ENCODE measurements at places on chromosomes 13 and 19.

DNA sequence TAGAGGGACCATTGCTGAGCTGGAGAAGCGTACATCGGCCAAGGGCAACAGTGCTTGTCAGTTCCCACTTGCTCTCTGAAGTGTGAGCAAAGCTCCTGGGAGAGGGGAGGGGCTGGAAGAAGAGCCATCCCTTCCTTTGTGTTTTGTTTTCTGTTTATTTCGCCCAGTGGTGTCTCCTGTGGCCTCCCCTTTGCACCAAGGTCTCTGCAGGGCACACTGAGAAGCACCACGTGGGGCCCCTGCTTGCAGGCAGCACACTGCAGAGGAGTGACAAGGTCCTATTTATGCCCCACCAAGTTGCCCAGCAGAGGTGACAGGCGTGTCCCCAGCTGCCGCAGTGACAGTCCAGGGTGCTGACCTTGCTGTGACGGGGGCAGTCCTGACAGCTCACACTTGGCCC is 24.0 kb downstream of the GRIN2D start:
- DNase-seq = no peak

DNA sequence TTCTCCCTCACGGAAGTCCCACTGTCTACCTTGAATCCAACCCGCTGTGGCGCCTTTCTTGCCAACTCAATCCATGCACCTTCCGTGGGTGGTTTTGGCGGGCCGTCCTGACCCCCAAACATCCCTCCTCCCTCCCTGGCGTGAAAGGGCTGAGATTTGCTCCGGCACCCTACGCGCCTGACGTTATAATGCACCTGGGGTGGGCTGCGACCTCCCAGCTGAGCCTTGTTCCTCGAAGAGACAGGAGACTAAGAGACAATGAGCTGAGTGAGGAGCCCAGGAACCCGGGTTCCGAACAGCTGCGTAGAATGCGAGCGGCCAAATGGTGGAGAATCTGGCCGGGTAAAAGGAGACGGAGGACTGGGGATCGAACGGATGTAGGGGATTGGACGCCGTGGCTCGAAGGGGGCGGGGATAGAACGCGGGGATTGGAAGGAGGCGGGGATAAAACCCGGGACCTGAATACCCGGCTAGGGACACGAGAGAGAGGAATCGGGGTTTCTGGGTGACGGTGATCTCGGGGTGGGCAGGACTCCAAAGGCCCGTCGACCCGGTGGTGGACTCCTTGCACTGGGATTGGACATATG is at the start of gene CPT1C:
CPT1C (plus strand) TSS at position 461 of the 587 bp plus-strand sequence. CDS start 1,137 bp downstream, outside the sequence.
- DNase-seq = peak; percentile 73

DNA sequence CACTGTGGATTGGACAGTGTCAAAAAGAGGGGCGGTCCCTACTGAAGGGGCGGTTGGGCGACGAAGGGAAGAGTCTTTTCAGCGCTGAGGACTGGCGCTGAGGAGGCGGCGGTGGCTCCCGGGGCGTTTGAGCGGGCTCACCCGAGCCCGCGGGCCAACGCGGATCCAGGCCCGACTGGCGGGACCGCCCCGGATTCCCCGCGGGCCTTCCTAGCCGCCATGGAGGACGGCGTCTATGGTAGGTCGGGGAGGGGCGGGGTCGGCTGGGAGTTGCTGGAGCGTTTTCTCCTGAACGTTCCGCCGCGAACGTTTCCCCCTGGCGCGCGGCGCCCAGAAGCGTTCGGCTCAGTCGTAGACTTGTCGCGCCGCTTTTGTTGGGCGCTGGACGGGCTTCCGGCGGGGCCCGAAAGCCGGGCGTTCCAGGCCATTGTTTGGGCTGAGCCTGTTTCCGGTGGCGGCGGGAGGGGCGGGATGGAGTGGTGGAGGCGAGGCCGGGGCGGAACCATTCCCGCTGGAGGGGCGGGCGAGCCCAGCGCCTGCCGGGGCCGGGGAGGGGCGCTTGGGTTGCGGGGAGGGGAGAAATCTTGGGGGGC is at the start of gene CYTH2:
CYTH2 (plus strand) TSS at position 81 of the 593 bp plus-strand sequence; CDS start at position 220, 139 bp downstream.
- DNase-seq = peak; percentile 85

DNA sequence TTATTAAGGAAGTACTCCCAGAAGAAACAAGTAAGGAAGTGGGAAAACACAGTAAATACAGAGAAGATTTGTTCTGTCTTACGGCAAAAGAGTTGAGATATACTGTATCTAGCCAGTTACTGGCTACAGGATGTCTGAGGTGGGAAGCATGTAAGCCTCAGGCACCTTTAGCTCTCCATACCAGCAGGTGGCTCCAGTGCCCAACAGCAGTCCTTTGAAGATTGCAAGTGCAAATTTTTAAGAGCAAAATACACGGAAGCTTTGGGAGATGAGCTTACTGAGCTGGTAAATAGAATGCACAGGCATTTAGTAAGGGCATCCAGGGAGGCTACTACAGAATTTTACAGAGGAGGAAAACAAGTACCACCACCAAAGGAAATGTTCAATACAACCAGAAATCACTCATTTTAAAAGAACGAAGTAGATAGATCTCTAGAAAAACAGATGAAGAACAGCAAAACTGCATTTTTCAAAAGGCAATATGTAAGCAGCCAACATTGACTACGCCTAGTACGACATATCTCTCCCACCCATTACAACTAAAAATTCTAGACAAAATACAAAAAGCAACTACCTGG is 57.9 kb upstream of the VSTM2B start:
- DNase-seq = peak; percentile 19

DNA sequence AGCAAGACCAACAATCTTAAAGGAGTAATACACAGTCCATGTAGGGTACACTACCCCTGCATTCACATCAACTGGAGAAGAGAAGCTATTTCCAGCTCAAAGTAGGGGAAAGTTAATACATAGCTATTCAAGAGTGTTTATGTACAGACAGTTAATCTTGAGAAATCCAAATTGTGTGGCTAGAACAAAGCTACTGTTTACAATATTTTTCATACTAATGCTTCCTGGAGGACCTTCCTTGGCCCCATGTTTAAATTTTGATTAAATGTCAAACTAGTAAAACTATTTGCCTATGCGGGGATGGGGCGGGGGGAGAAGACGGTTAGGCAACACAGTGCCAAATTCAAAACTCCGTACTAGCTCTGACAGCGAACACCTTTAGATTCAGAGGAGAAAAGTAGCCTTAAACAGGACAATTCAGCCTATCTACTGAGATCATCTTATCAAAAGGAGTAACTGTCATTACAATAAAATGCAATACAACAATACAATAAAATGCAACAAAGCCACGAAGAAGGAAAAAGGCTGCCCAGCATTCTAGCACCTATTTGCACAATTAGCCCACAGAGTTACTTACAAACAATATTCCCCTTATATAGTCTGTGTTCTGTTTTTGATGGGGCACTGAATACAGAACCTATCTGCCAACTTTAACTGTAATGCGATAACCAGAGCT is 29.1 kb downstream of the BRD4 start:
- no peak for DNase-seq

DNA sequence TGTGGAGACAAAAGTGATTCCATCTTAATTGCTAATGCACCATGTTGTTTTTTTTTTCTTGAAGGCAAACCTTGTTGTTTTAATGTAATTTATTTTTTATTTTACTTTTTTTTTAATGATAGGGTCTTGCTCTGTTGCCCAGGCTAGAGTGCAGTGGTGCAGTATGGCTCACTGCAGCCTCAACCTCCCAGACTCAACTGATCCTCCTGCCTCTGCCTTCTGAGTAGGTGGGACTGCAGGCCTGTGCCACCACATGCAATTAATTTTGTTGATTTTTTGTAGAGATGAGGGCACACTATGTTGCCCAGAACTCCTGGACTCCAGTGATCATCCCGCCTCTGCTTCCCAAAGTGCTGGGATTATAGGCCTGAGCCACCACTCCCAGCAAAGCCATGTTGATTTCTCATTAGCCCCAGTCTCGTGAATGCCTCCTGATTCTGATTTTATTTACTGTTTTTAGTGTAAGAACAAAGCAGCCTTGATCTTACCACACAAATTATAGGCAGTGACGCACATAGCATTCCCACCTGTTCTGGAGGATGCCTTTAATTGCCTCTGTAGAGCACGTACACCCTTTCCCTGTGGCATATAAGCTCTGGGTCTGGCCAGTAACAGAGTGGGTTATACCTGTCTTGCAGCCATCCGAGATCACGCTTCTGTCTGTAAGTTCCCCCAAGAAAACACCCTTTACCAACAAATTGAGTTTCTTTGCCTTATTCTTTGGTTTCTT is 150.4 kb downstream of the GGACT start:
- no peak for DNase-seq

DNA sequence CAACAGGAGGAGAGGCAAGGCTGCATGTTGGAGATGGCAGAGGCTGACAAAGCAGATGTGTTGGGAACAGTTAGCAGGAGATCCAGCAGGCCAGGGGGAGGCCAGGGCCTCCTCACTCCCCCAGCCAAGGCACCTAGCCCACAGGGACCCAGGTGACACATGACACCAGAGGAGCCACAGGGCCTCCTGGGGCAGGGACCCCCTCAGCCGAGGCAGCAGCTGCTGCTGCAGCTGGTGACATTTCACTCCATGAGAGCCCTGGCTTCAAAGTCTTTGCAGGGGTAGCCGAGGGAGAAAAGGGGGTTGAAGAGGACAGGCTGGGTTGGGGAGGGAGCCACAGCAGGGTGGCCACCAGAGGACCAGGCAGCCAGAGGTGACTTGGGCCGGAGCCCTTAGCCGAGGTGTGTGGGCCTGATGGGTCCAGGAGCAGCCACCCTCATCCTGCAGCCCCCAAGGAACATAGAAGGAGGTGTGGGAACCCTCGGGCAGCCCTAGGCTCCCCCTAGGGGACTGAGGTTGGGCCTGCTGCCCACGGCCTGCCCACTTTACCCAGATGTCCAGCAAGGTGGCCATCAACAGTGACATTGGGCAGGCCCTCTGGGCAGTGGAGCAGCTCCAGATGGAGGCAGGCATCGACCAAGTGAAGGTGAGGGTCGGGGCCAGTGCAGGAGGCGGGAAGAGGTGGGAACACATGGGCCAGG is at the start of gene GNG14:
GNG14 (plus strand) TSS at position 503 of the 701 bp plus-strand sequence; CDS start at position 554, 51 bp downstream.
- DNase-seq = no peak

DNA sequence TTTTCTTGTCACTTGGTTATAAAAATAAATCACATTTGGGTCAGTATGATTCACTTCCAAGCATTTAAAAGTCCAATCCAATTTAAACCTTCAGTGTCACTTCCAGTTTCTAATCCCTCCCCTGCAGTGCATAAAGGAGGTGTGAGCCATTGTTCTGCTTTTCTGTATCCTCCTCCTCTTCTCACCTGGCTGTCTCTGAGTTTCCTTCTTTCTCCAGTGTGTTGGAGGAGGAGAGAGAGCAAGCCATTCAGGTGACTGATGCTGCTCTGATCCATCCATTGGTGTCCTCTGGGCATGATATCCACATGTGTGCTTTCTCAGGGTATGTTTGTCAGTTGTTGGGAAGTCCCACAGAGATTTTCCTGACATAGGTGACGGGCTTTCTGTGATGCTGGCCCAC is 1.2 kb downstream of the NUDT15 start:
- DNase-seq = no peak

- DNase-seq = no peak
Measured at GRCh38 chr19:35166100-35167063, 11.8 kb downstream of the FXYD5 start.

- DNase-seq = no peak
Measured at GRCh38 chr13:76707360-76707759, 178.8 kb downstream of the KCTD12 start.

GRCh38 chr19:56176881-56177280 is 1.1 kb downstream of the GALP start:
- no peak for DNase-seq

- no peak for DNase-seq
Measured at GRCh38 chr13:111614009-111614408, 293.6 kb downstream of the TEX29 start.

GRCh38 chr13:41244556-41244955 is 18.8 kb downstream of the MTRF1 start:
- no peak for DNase-seq

GRCh38 chr13:29496241-29496712 is 99.2 kb downstream of the SLC7A1 start:
- DNase-seq = no peak

DNA sequence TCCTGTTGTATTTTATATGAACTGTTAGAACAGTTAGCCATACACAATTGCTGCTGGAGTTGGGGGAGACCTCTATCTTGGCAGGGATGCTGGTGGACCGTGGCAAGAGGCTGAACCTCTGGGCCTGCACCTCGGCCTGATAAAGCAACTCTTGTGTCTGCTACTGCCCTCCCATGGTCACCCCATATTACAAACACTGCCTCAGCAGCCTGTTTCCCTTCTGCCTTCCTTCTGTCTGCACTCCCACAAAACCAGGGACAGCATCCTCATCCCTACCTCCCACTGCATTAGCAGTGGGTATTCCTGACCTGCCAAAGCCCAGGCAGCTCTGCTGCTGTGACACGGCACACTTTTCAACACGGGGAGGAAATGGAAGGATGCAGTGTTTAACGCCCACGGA is 456.4 kb downstream of the FGF14 start:
- no peak for DNase-seq

DNA sequence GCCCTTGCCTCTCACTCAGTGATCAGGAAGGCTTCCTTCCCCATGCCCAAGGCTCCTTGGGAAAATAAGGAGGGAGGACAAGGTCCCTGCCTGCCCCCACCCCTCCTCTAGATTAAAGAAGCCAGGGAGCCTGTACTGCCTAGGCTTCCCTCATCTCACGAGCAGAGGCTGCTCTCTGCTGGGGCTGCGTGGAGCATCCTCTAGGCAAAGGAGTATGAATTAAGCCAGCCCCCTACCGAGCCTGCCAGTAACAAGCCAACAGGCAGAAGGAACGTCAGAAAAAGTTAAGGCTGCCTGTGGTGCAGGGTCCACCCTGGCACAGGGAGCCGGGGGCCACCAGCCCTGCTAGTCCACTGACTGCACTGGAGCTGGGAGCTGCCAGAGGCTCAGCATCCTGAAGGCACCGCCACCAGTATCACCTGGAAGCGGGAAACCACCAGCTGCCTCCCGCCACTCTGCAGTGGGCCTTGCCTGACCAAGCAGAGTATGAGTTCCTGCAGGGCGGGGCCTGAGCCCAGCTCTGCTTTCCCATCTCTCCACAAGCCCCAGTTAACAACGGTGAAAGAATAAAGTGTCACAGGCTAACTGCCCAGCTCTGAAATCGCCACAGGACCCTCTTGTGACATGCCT is 6.8 kb downstream of the NAPA start:
- no peak for DNase-seq

DNA sequence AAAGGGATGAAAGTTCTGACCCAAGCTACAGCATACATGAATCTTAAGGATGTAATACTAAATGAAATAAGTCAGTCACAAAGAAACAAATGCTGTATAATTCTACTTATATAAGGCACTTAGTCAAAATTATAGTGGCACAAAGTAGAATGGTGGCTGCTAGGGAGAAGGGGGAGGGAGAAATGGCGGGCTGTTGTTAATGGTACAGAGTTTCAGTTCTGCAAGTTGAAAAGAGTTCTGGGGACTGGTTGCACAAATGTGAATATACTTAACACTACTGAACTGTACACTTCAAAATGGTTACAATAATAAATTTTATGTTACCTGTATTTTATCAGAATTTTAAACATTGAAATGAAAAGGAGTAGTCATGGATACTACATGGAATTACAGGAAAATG is 48.9 kb upstream of the CLDN10 start:
- DNase-seq = no peak
